ENCODE measurements at places on chromosomes 12 and 14.

DNA sequence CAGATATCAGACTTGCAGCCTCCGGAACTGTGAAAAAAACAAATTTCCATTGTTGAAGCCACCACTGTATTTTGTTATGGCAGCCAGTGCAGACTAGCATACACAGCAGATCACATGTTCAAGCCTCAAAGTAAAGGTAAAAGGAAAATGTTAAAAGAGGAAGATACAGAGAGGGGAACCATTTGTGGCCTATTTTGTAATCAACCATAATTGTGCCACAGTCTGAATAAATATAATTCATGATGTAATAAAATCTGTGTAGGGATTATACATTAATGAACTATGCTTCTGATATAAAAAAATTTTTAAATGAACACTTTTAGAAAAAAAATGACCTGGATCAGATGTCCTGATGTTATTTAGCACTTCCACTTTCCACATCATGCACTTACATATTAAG is 79.6 kb downstream of the SLC16A7 start:
- no peak for DNase-seq

GRCh38 chr12:32567296-32567674 is 111.8 kb upstream of the DNM1L start:
- no peak for DNase-seq

- no peak for DNase-seq
These were observed 306.0 kb downstream of the NELL2 start for GRCh38 chr12:44570036-44570583.

GRCh38 chr12:94875525-94875924 is 128.0 kb downstream of the NDUFA12 start:
- peak; percentile 49 for DNase-seq

GRCh38 chr14:104867371-104868059 is 2.4 kb downstream of the CEP170B start:
- no peak for DNase-seq

GRCh38 chr14:93994919-93995682 is 2.0 kb upstream of the CCDC197 start:
- peak; percentile 85 for DNase-seq

GRCh38 chr12:121285856-121286255 is 10.7 kb downstream of the CAMKK2 start:
- no peak for DNase-seq

GRCh38 chr12:90905691-90906370 is 49.1 kb downstream of the CCER1 start:
- no peak for DNase-seq

DNA sequence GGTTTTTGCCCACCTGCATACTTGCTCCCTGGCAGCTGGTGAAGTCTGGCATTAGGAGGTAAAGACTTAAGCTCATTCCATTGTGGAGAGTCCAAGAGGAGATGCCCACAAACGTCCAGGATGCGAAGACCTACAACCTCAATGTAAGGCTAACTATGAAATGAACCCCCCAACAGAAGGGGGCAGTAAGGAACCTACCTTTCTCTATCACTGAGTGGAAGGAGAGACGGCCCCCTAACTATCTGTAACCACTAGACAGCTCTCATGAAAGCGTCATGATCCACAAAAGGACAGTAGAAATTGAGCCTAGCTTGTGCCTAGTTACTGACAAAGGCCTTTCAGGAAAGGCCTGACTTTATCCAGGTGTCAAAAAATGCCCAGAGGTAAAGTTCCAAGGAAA is 55.3 kb downstream of the ZFYVE21 start:
- DNase-seq: no peak

GRCh38 chr12:88570103-88570502 is 10.2 kb downstream of the KITLG start:
- no peak for DNase-seq

DNA sequence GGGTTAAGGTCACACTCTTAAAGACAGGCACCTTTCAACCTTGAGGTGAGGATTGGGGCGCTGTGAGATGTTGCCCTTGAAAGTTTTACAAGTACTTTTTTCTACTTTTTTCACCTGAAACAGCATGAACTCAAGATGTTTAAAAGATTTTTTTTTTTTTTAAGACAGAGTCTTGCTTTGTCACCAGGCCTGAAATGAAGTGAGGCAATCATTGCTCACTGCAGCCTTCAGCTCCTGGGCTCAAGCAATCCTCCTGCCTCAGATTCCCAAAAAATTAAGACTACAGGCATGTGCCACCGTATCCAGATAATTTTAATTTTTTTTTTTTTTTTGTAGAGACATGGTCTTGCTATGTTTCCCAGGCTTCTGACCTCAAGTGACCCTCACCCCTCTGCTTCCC is 243.9 kb downstream of the DIO2 start:
- DNase-seq: no peak

- no peak for DNase-seq
These were observed 356 bp upstream of the ZC3H14 start for GRCh38 chr14:88562532-88562830.

DNA sequence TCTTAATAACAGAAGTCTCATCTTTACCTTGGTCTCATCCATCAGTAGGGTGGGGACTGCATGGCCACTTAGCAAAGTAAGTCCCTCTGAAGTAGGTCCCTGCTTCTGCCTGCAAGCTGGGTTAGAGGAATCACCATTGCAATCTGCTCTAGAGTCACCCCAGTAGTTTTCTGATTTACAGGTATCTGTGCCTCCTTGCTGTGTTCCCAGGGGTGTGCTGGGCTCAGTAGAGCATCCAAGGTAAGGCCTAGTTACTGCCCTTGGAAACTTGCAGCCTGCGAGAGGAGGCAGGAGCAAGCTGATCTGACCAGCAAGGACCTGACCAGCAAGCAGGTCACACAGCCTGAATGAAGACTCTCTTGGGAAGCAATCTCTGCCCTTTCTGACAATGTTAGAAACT is 160.8 kb upstream of the GSC start:
- DNase-seq: no peak

GRCh38 chr12:123465084-123465483 is 7.1 kb downstream of the SNRNP35 start:
- DNase-seq: no peak

DNA sequence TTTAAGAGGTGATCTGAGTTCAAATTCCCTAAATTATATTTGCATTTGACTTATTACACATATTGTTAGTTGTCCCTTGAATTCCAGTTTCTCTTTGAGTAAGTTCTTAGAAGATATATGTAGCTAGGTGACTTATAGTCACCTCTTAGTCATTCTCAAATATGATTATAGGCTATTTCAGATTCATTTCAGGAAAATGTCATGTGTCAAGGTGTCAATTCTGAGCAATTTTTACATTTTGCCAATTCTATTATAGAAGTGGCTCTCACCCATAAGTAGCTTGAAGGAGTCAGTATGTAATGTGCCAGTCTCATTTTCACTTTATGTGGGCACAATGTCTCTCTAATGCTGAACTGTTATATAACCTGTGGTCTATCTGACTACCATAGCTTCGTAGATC is 623.4 kb downstream of the DIO2 start:
- no peak for DNase-seq

DNA sequence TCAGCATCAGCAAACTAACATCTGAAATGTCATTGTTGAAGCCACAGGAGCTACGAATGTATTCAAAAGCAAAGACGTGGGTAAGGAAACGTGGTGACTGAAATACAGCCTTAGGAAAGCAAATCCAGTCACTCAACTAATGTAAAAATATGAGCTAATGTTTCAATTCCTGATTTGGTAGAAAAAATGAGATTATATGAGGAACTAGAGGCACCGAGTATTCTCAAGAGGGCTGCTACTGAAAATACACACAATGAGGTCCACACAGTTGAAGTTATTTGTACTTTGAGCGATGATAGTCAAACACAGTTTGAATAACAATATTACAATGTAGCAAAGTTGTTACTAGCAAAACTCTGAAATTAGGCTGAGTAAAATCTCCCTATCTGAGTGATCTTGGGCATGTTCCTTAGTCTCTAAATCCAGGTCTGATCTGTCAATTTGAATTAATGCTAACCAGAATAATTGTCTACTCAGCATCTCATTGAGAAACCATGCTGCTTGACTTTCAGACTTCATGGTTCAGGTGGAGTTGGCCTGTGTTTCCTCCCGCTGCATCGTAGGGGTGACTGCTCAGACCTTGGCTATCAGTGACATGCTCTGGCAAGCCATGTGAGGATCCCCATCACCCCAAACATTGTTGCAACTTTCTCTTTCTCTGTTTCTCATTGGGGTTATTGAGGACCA is 467.1 kb upstream of the SOX5 start:
- DNase-seq: no peak

- no peak for DNase-seq
These were observed 2.9 kb downstream of the PRIMA1 start for GRCh38 chr14:93785423-93785822.

DNA sequence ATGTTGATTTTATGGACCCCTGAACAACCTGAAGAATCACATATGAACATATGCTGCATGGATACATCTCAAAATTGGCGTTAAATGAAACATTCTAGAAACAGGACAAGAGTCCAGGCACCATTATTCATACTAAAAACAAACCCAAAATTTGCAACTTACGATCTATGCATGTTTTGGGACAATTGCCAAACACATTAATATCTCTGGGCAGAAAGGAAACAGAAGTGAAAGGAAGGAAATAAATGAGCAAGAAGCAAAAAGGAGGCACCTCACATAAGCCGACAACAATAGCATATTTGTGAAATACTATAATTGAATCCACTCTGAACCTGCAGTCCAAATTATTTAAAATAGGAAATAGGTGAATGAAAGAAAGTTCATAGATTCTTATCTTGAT is 1505.3 kb downstream of the AACS start:
- DNase-seq: no peak

DNA sequence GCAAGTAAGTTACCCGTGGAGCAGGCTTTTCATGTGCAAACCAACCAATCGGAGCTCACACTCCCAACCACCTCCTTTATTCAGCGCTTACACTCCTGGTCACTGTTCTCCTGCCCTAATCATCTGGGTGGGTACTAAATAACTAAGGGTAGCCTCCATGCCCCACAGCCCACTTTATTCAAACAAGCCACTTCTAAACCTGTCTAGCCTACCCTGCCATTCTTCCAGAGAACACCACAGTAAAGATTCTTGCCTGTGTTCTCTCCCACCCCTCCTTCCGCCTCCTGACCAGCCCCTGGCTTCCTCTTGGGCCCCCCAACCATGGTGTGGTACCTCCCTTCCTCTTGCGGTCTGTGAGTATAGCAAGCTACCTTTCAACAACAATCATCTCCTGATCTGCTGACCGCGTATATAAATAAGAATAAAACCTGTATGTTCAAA is 581.9 kb downstream of the VRK1 start:
- no peak for DNase-seq

DNA sequence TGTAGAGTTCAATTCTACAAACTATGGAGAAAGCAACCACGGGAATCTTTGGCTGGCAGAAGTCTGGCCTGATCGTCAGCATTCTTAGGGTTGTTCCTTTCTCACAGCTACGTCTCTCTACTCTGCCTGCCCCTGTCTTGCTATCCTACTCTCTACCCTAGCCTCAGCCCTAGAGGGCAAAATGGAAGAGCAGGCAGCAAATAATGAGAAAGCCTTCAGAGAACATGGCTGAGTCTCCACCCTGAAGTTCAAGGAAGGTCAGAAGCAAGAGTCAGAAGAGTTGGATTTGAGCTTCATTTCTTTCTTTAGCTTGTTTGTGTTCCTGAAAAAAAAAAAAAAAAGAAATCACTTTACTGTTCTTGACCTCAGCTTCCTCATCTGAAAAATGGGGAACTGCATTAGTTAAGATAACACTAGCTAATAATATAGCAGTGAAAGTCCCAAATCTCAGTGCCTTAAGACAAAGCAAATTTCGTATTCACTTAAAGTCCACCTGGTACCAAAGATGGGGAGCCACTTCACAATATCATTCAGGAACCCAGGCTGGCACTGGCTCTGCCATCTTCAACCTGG is 50.2 kb upstream of the CCND2 start:
- no peak for DNase-seq

DNA sequence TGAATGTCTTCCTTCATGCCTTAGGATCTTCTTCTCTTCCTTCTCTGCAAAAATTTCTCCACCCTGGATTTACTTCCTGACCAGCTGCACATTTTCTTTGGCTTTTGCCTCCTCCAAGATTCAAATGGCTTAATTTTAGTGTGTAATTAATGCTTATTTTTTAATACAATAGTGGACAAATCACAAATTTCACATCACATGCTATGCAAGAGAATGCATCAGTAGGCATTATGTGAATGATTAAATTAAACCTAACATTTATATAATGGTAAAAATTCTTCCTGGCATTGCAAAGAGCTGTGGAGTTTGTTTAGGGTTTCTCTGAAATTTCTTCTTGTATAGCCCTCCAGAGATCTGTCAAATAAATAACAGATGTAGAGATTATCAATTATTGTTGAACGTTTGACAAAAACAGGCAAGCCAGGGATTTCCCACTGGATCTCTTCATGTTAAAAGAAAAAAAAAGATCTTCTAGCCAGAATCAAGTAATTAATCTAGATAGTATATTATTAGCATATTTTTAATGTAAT is 84.4 kb downstream of the NAV3 start:
- no peak for DNase-seq

GRCh38 chr12:79569679-79570078 is 121.1 kb downstream of the PAWR start:
- DNase-seq: no peak

GRCh38 chr14:103001651-103002396 is 55.5 kb downstream of the CDC42BPB start:
- DNase-seq: no peak

DNA sequence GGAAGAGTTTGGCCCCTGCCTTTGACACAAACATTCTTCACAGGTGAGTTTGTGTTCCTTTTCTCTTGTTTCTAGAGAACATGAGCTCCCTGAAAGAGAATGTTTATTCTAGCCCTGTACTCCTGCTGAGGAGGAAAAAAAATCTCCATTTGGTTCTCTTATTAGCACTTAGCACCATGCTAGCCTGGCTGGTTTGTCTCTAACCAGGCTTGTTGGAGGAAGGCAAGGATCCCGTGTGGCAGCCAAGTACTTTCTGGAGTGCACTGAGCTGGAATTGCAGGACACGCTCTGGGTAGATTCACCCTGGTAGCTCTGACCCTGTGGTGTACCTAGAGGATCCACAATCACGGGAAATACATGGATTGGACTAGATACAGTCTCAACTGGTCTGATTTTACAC is 41.9 kb downstream of the KCNA1 start:
- DNase-seq: no peak

DNA sequence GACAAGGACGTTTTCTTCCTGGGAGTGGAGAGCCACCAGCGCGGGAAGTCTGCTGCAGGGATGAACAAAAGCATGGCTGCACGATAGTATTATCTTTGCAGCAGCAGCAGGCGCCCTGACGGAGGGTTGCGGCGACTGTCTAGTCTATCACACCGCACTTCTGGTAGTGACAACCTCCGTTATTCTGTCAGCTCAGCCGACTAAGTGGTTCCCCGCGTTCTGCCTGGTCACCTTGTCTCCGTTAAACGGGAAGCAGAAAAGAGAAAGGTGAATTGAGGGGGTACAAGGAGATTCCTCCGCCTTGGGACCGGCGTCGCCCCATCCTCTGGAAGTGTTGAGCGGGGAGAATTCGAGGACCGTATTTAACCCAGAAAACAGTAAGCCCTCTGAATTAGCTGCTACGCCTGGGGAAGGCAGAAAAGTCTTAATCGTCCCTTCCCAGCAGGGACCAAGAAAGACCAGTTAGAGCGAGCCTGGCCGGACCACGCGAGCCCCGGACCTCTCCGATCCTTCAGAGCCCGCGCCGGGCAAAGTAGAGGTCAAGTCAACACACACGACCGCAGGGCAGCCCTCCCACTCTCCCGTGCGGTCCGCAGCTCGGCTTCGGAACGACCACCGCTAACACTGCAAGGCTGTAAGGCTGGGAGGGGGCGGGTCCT is 536 bp upstream of the DAAM1 start:
- DNase-seq: peak; percentile 64

All from SW480 (cell line).